ENCODE measurements at places on chromosomes 3 and 15. TPM values are rescaled to one million over a fixed set of nuclear protein-coding genes. Genes with fewer than 3 reads are reported as not detected.

Gene ZNF774
- 2.1 TPM for total RNA-seq

Gene CASR
- not detected for total RNA-seq

Gene MKRN3
- 1.9 TPM for total RNA-seq

Gene IGDCC3
- not detected for total RNA-seq

Gene STRIT1
- not detected for total RNA-seq

Gene XCR1
- not detected for total RNA-seq

Gene TIMP4
- total RNA-seq: not detected

Gene CCK
- total RNA-seq: not detected

Gene UROC1
- total RNA-seq: not detected

Gene ACTRT3
- total RNA-seq: 0.49 TPM

Gene PLXND1
- total RNA-seq: 1.1 TPM

Gene GP5
- total RNA-seq: 0.28 TPM

Gene GOLGA8B
- 278 TPM for total RNA-seq

Gene WDR49
- total RNA-seq: not detected

Gene ZNF385D
- not detected for total RNA-seq

Gene MAP1A
- 3.0 TPM for total RNA-seq

Gene SLC9C1
- total RNA-seq: 0.28 TPM

Gene AADACL2
- not detected for total RNA-seq

Gene GOLGA6L10
- total RNA-seq: 2.2 TPM

Gene BTBD1
- 73.2 TPM for total RNA-seq

Gene VEPH1
- total RNA-seq: not detected

Gene PRC1
- 208 TPM for total RNA-seq

Gene ERC2
- total RNA-seq: not detected

Gene SV2B
- total RNA-seq: not detected

Gene IGF2BP2
- total RNA-seq: 0.09 TPM
